Hepatic stellate cell (primary cell): ENCODE measurements at places on chromosomes 12 and 14.

DNA sequence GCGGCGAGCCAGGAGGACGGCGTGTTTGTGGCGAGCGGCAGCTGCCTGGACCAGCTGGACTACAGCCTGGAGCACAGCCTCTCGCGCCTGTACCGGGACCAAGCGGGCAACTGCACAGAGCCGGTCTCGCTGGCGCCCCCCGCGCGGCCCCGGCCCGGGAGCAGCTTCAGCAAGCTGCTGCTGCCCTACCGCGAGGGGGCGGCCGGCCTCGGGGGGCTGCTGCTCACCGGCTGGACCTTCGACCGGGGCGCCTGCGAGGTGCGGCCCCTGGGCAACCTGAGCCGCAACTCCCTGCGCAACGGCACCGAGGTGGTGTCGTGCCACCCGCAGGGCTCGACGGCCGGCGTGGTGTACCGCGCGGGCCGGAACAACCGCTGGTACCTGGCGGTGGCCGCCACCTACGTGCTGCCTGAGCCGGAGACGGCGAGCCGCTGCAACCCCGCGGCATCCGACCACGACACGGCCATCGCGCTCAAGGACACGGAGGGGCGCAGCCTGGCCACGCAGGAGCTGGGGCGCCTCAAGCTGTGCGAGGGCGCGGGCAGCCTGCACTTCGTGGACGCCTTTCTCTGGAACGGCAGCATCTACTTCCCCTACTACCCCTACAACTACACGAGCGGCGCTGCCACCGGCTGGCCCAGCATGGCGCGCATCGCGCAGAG is 873 bp downstream of the PLXNC1 start:
- peak; percentile 50 for DNase-seq

- DNase-seq, result peak; percentile 37
Observed at GRCh38 chr12:116736962-116737773, 701 bp downstream of the SPRING1 start.

DNA sequence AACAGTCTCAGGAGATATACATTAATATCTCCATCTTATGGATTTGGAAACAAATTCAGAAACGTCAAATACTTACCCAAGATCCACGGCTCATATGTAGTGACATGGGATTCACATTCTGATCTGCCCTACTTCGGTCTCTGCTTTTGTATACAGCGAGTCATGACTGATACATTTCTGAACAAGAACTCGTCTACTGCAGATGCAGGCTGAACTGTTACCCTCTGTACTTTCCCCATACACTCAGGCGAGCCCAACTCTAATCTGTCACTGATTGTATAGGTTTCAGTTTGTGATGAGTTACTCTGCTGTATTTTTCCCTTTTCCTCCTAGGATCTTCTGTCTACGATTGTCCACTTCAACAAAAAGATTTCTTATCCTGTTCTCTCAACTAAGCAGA is 441.6 kb downstream of the CCDC91 start:
- no peak for DNase-seq

- no peak for DNase-seq
Observed at GRCh38 chr12:120388691-120389481, 19.9 kb upstream of the MSI1 start.

DNA sequence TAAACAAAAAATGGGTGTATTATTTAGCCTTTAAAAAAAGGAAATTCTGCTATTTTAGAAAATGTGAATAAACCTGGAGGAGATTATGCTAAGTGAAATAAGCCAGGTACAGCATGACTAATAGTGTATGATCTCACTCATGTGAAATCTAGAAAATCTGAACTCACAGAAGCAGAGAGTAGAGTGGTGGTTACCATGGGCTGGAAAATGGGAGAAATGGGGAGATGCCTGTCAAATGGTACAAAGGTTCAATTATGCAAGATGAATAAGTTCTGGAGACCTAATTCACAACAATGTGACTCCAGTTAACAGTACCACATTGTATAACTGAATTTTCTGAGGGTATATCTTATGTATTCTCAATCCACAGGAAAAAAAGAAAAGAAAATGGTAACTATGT is 17.4 kb upstream of the LEMD3 start:
- DNase-seq, result no peak

- DNase-seq, result no peak
Observed at GRCh38 chr12:131003716-131004045, 50.0 kb downstream of the ADGRD1 start.

DNA sequence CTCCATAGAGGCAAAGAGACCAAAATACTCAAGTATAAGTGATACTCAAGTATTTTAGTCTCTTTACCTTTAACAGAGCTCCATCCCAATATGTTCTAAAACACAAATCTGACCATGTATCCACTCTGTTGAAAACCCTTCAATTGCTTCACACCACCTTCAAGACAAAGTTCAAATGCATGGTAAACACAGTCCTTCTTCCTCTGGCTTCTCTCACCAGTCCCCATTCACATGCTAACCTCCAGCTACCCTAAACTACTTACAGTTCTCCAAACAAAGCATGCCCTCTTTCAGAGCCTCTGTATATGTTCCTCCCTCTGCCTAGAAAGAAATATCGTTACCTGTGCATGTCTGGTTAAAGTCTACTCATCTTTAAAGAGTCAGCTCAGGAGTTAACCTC is 100.2 kb downstream of the NUMB start:
- no peak for DNase-seq

- peak; percentile 9 for DNase-seq
Observed at GRCh38 chr12:89166525-89166934, 185.8 kb downstream of the DUSP6 start.

DNA sequence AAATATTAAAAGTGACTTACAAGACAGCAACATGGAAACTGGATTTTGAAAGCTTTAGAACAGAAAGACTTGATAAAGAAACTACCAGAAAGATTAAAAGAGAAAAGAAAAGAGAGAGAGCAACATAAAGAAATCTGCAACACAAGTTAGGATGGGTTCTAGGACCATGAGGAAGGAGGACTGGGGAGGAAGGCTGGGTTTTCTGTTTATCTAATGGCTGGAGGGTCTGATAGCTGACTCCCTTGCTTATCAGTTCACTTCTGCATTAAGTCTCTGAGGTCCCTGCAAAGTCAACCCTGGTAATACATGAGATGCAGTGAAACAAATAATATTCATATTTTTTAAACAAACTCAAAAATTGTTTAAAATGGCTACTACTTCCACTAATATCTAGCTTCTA is 90.1 kb downstream of the RPAP3 start:
- DNase-seq, result no peak

DNA sequence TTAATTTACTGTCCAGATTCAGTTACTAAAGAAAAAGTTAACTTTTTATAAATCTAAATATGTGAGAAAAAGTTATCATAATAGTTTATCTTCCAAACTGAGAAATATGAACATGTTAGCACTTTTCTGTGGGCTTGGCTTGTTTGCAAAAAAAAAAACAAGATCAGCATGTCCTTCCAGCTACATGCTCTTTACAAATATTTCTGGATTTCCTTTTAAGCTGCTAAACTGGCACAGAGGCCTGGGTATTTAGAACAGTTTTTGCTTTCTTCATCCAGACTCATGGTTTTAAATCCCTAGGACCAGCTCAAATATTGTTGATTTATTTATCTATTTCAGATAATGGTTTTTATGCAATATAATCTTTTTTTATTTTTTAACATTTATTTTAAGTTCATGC is 1444.5 kb upstream of the FLRT2 start:
- DNase-seq, result no peak

DNA sequence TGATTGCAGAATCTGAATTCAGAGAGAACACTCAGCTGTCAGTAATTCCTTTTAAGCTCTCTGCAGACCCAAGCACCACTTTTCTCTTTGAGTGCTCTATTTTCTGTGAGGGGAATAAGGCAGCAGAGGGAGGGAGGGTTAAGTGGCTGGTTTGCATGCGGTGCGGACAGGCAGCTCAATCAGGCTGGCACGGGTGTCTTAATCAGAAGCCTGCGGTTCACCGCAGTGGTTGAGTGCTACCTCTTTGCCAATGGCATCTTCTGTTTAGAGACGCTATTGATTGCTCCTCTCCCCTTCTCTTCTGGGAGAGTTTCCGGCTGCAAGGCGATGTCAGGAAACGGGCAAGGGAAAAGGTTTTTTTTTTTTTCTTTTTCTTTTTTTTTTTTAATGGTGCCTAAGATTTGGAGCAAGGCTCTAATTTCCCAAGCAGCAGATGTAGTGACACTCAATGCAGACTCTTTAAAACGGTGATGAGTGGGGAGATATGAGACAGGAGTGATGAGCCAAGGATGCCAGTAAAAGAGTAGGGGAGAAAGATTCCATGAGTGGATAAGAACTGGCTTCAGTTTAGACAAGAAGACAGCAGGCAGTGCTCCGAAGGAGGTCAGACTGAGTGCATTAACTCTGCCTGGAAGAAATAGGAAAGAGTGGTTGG is 533.7 kb upstream of the SEL1L start:
- DNase-seq, result no peak

DNA sequence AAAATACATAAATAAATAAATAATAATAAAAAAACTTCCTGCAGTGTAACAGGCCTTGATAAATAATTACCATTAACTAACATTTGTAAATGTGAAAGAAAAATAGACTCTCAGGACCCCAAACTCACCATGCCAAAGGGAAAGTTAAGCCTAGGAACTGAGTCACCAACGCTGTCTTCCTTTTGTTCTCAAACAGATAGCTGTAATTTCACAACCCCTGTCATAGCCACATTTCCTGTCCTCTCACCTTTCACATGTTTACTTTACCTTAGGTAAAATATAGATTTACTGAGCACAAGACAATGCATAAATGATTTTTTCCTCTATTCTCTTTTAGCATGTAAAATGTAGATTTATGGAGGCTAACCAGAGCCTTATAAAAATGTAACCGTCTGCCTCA is 35.9 kb upstream of the CHST11 start:
- no peak for DNase-seq

GRCh38 chr12:124098101-124098757 is 125.2 kb downstream of the ZNF664 start:
- DNase-seq, result no peak

DNA sequence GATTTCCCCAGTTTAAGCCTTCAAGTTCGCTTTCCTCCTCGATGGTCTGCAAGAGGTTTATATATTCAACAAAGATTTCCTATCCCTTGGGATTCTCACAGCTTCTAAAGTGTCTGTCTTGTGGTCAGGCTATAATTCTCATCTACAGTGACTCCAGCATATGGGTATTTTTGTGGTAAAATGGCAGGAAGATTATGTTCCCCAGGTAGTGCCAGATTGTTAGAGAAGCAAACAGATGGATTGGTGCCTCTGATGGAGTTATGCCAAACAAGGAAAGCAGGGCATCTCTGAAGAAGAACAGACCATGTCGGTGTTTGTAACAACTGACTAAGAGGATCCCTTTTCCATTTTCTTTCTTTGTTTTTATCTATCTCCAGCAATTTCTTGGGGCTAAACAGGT is 5.5 kb upstream of the CCDC175 start:
- DNase-seq, result no peak

GRCh38 chr12:26131936-26132335 is 7.1 kb upstream of the BHLHE41 start:
- no peak for DNase-seq

- no peak for DNase-seq
Observed at GRCh38 chr12:113086249-113087164, 30.0 kb downstream of the DTX1 start.

- DNase-seq, result no peak
Observed at GRCh38 chr14:64541261-64541971, 875 bp downstream of the HSPA2 start.

DNA sequence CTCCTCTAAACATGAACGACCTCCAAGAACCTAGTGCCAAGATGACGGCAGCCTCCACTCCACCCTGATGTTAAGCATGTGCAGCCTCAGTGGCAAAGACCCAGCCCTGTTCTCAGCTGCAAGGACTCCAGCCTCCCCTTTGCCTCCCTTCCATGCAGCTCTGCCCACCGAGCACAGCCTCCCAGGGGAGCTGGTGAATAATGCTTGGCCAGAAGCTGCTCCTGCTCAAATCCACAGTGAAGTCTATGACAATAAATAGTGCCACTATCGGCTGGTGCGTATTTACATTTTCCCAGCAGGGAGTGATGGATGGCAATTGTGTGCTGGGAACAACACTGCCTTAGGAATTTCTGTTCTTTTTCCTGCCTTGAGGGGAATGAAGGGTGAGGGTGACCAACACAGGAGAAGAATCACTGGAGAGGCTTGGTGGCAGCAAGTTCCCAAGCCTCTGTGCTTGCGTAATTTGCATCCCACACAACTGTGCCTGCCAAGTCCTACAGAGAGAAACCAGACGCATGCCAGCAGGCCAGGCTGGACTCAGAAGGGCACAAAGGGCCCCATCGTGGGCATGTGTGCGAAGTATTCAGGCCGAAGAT is 29.9 kb upstream of the TC2N start:
- peak; percentile 56 for DNase-seq

DNA sequence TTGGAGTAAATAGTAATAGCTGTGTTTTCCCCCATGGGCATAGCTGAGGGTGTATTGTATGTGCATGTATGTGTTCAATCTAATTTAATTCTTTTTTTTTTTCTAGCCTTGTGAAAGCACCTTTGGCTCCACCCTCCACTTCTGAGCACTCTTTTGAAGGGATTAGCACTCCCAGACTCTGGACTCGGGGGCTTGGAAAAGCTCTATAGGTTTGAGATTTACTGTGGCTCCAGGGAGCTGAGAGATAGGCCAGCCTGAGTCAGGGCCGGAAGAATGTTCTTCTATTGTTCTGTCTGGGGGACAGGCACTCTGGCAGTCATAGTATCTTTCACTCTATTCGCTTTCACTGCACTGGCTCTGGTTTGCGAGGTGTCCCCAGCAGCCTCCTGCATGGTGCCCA is 540.0 kb upstream of the TBX3 start:
- no peak for DNase-seq

GRCh38 chr12:119594772-119595445 is 1.3 kb downstream of the TMEM233 start:
- no peak for DNase-seq

- no peak for DNase-seq
Observed at GRCh38 chr12:32765906-32766305, 10.2 kb upstream of the YARS2 start.

DNA sequence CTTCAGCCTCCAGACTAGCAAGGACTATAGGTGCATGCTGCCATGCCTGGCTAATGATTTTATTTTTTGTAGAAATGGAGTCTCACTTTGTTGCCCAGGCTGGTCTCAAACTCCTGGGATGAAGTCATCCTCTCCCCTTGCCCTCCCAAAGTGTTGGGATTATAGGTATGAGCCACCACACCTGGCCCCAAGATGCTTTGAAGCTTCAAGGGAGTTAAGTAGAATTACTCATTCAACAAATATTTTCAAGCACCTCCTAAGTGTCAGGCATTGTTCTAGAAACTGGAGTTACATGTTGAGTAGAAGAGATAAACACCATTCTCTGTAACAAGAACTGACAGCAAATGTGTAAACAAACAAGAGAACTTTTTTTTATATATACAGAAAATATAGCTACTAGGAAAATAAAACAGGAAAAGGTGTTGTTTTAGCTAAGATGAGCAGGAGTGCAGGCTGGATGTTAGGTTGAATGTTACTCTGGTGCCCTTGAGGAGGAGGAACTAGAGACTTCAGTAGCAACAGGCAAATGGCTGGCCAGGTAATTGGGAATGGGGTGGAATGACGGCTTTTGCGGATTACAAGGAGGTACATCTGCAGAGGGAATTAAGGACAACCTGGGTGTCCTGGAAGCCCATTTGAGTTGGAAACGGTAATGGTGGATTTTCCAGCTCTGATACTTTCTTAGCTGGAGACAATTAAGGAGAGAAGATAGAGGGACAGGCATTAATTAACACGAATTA is 32.0 kb upstream of the CFAP54 start:
- no peak for DNase-seq
